NCI-H748 treated with DMSO at 0.1 percent for 48 hours (cell line): ENCODE measurements at places on chromosomes 16 and 17.

DNA sequence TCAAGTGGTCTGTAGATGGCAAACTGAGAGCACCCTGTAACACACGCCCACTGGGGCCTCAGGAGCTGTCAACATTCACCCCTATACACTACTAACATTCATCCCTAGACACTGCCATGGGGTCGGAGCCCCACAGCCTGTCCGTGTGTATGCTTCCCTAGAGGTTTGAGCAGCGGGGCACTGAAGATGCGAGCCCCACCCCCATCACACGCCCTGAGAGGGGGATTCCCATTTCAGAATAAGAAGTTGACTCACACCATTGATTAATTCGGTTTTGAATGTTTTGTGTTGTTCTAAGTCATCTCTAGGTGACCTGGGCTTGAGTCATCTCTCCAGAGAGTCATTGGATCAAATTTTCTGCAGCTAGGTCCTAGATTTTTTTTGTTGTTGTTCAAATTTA, 37.3 kb upstream of the MMD start:
- no peak for DNase-seq

DNA sequence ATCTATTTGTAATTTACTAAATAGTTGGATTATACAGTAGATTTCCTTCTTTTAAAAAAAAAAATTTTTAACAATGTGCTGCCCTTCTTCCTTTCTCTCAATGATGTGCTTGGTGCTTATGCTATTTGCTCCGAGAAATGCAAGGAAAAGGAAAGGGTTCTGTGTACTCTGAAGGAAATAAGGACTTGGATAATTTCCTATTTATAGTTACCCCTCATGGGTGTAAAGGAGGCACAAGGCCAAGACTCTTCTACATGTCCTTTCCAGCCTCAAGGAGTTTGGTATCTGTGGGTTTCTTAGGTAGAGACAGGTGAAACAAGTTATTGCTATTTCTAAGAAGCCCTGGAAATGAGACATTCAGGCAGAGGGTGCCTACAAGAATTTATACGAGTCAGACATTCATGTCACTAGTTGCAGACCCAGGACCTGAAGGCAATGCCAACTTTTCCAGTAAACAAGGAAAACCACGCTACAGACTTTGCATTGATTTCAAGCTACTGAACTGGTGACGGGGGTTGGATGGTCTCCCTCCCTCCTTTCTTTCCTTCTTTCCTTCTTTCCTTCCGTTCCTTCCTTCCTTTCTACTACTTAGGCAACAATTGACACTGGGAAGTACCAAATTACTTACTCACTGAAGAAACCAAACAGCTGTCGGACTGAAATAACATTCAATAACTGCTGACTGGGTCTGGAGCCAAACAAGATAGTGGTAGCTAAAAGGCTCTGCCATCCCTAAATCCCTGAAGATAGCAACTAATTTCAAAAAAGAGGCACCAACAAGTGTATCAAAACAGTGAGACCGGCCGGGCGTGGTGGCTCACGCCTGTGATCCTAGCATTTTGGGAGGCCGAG, 33.8 kb upstream of the GHDC start:
- no peak for DNase-seq

DNA sequence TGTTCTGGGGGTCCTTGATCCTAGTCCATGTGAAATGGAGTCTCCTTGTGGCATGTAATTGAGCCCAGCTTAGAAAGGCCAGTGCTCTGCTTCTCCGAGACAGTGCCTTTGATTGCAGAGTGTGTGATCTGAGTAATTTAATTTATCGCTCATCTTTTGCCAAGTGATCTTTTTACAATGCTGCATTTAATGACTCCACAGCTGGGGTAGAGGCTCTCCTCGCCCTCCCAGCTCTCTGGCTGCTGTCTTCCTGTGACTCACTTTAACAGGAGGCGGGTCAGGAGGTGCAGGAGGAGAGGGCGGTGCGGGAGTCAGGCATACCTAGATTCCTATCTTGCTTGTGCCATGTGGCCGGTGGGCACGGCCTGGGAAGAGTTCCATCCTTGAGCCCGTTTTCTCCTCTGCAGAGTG, 113.4 kb upstream of the FOXF1 start:
- DNase-seq = no peak

- DNase-seq = no peak
Measured at GRCh38 chr16:11412175-11412904, 67.1 kb downstream of the RMI2 start.

DNA sequence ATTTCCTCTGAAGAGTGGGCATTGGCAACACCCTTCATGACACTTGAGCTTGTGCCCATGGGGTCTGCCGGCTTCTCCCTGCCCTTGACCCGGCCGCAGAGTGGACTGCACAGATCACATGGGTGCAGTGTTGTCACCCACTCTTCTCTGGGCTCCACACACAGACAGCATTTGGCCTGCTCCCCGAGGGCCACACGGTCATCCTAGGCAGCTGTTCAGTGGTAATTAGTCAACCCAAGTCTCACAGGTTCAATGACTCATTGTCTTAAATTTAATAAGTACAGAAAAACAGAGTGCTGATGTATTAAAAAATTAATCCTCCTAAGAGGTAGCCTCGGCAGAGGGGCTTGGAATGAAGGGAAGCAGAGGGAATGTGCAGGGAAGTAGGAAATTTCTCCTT, 204.8 kb downstream of the MSI2 start:
- no peak for DNase-seq
